ENCODE measurements at places on chromosomes 12 and 14.

DNA sequence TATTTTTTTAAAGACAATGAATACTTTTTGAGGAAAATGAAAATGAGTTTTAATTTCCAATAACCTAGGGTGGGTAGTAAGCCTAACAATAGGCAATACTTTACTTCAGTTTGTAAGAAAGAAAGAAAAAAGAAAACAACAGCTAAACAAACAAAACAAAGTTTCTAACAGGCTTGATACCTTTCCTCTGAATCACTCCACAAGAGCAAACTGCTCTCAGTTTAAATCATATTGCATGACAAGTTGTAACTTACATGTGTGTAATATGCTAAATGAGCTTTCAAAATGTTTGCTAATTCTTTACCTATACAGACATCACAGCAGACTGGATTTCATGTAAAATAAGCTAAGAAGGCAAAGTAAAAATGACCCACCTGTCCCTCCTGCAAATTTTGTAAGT is 6.7 kb upstream of the LMO3 start:
- DNase-seq: no peak

DNA sequence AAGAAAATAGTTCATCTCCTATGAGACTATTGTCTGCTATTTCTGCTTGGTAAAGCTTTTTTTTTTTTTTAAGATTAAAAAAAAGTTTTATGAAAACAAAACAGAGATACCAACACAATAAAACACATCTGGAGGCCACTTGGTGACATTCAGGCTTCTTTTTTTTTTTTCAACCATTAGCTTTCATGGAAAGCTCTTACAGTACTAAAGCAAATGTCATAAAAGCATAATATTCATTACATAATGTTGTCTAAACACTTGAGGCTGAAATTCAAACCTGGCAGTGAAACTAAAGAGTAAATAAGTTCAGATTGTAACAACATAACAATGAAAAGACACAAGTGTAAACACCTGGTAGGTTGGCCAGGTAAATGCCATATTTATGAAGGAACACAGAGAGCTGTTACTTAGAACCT is 14.7 kb downstream of the PRICKLE1 start:
- DNase-seq: no peak

- no peak for DNase-seq
These were observed 240.5 kb downstream of the ADGRD1 start for GRCh38 chr12:131194166-131194565.

- no peak for DNase-seq
These were observed 66.3 kb upstream of the NCOR2 start for GRCh38 chr12:124633365-124634362.

DNA sequence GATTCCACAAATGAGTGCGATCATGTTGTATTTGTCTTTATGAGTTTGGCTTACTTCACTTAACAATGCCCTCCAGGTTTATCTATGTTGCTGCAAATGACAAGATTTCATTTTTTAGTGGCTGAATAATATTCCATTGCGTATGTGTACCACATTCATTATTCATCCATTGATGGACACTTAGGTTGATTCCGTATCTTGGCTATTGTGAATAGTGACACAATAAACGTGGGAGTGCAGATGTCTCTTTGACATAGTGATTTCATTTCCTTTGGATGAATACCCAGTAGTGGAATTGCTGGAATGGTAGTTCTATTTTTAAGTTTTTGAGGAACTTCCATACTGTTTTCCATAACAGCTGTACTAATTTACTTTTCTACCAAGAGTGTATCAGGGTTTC is 23.5 kb downstream of the AKAP6 start:
- no peak for DNase-seq

DNA sequence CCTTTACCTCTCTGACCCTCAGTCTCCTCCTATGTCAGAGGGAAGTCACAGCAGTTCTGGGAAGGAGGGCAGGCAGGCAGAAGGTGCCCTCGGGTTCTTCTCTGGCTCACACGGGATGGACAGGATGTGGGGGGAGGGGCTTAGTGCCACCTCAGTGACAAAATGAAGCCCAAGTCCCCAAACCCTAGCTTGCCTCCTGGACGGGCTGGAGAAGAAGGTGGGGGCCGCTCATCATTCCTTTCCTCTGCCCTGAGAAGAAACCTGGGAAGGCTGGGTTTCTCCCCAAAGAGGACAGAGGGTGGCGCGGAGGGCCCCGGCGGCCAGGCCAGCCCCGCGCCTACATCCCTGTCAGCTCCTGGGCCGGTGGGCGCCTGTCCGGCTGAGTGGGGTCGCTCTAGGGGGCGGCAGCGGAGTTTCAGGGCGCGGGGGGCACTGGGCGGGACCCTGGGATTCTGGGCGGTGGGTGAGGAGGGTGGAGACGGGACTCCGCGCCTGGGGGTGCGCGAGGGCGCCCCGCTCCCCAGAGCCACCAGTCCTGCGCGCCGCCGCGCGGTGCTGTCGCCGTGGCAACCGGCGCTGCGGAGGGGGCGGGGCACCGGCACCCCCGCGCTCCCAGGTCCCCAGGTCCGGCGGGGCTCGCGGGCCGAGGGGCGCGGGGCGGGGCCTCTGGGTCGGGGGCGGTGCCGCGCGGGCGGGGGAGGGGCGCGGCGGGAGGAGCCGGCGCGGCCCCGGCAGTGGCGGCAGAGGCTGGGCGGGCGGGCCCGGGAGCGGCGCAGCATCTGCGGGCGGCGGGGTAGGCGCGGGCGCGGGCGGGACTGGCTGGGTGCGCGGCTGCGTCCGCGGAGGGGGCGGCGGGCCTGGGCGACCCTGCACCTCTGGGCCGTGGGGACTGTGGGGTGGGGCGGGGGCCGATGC is at the start of gene TMEM121:
Gene TMEM121 (plus strand): TSS at position 723 of the 915 bp plus-strand sequence. CDS start 2,252 bp downstream, outside the sequence.
- peak; percentile 50 for DNase-seq

GRCh38 chr12:31324845-31325523 is 966 bp downstream of the SINHCAF start:
- DNase-seq: peak; percentile 56

GRCh38 chr14:99792551-99793212 is 531 bp upstream of the EML1 start:
- peak; percentile 13 for DNase-seq

- DNase-seq: peak; percentile 44
These were observed 11.0 kb downstream of the OR6S1 start for GRCh38 chr14:20630340-20631022.

- DNase-seq: no peak
These were observed 324.0 kb downstream of the MED13L start for GRCh38 chr12:115953450-115953849.

GRCh38 chr12:94123127-94123526 is 25.2 kb upstream of the PLXNC1 start:
- no peak for DNase-seq

DNA sequence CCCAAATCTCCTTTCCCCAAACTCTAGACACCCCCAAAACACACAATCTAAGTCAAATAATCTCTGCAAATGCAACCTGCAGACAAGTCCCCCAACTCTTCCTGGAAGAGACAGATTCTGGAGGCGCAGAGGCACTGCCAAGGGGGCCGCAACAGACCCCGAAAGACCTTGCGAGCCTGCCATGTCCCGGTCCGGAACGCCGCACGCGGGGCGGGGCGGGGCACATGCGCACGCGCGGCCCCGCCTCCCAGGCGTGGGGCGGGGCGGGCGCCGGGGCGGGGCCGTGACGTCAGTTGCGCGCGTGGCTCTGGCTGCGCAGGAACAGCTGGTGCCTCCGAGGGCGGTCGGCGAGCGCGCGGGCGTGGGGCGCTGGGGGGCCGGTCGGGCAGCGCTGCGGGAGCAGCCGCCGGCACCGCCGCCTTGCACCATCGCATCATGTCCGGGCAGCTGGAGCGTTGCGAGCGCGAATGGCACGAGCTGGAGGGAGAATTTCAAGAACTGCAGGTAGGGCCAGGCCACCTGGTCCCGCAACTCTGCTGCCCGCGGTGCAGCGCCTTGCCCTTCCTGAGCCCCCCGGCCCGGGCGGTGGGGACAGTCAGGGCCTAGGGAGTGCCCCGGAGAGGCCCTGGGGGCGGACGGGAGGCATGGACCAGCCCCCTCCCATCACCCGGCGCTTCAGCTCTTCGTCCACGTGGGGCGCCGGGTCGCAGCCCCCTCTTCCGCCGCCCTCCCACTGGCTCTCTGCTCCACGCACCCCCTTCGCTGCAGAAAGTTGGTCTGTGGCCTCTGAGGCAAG is at the start of gene TMEM120B:
Gene TMEM120B (plus strand): TSS at position 292 of the 796 bp plus-strand sequence. CDS start 144 bp downstream, at position 436.
- DNase-seq: peak; percentile 83

DNA sequence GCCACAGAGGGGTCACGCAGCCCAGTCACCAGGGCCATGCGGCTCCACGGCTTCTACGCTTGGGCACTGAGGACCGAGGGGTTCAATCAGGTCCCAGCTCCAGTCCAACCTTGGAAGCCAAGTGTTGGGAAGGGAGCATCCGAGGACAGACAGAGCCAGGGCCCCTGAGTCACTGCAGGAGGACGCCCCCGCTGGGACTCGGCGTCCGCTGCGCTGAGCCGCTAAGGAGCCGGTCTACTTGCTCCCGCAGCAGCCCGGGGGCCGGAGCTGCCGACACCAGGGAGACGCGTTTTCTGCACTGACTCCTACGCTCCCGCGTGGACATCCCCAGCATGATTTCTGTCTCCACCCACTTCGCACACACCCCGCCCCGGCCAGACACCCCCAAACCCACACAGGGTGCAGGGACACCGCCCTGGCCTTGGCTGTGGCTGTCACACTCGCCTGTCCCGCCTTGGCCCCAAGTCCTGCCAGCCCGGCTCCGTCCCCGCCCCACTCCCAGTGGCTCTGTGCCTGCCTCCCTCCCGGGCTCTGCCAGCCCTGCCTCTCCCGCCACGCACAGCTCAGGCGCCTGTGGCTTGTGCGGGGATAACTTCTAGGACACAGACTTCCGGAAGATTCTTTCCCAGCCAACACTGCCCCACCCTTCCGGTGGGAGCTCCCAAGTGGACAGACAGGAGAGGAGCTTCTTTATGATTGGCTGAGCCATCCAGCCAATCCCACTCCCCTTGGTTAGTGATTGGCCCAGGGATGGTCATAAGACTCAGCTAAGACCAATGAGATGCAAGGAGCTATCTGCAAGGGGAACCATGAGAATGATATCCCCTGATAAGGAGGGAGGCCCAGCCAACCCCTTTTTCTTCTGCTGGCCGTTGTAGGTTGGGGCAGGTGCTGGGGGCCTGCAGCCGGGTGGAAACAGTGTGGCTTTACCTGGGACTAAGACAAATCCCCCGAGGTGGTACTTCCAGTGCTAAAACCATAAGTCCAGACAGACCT is 118.9 kb upstream of the SFSWAP start:
- DNase-seq: no peak

GRCh38 chr12:58420503-58420902 is 479.1 kb downstream of the ATP23 start:
- no peak for DNase-seq

- DNase-seq: no peak
These were observed 668 bp downstream of the TRIP11 start for GRCh38 chr14:92039063-92039718.

GRCh38 chr12:90042920-90043641 is 334.4 kb upstream of the ATP2B1 start:
- no peak for DNase-seq

DNA sequence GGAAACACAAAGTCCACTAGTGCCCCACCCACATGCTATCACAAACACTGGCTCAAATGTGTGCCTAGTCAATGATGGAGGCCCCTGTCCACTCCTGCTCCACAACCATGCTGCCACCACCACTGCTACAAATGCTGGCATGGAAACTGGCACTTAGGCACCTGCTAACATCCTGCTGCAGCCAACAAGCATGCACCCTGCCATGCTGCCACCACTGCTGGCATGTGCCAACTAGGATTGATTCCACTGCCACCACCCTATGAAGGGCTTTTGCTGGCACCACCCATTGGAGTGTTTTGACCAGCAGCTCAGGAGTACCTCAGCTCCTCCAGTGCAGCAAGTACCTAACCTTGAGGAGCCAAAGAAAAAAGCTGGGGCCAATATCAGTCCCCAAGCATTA is 236.6 kb downstream of the CCDC59 start:
- no peak for DNase-seq

DNA sequence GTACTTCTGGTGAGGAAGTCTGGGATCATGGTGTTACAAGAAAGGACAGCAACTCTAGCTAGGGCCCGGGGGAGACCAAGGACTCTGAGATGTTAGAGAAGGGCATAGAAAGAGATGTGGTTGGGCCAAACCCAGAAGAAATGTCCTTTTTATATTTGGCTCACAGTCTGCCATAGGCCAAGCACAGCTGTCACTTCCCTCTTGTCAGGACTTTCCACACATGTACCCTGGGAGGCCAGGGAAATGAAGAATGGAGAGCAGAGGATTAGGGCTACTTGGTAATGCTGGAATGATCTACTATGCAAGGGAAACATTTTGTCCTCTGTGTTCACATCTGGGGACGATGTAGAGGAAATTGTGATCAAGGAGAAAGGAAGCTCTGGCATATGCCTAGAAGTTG is 9.2 kb downstream of the MYO1A start:
- no peak for DNase-seq

- DNase-seq: no peak
These were observed 4.3 kb downstream of the SLC2A14 start for GRCh38 chr12:7868391-7868790.

DNA sequence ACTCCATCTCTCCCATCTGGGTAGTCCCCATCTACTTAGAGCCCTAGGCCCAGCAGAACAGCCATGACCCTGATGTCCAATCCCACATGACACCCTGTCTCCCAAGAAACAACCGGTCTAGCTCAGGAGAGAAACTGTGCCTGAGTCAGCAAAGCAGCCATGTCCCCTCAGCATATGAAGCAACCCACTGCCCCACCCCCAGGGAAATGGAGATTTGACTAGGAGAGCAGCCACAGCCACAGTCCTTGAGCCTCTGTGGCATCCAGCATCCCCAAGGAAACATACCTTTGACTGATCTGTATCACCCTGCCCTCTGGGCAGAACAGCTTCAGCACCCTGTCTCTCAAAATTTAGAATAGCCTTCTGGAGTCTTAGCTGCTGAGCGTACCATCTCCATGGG is 641.9 kb upstream of the FBXO33 start:
- DNase-seq: no peak

GRCh38 chr12:51071663-51072062 is 11.7 kb downstream of the CSRNP2 start:
- no peak for DNase-seq

DNA sequence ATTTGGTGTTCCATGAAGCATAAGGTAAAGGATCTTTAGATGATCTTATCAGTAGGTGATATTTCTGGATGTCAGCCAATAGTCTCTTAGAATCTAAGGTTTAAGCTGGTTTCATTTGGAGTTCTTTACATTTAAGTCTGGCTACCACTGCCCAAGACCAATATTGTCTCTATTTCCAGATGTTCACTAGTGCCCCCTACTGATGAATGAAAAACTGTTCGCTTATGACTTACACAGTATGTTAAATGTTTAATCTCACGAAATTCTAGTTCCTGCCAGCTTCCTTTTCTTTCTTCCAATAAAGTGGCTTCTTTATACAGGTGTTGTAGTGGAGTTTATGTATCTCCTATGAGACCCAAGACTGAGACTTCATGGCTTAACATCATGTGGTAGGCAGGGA is 31.8 kb upstream of the MIS18BP1 start:
- DNase-seq: no peak

- no peak for DNase-seq
These were observed 94.5 kb upstream of the G2E3 start for GRCh38 chr14:30464481-30464880.

GRCh38 chr14:44783901-44784300 is 177.8 kb downstream of the KLHL28 start:
- DNase-seq: no peak

GRCh38 chr12:11927286-11927935 is 143.3 kb upstream of the BCL2L14 start:
- DNase-seq: no peak
